ENCODE measurements at places on chromosomes 12 and 14. TPM values are rescaled to one million over a fixed set of nuclear protein-coding genes. Genes with fewer than 3 reads are reported as not detected.

GRCh38 chr12:18375131-18375530 is 113.8 kb downstream of the PIK3C2G start:
- no peaks in the 10 kb centered on the region for H3K4me1 ChIP-seq
- H3K4me3 ChIP-seq, result no peak overlapping the region
- no peak for DNase-seq
- no peak overlapping the region for H3K27ac ChIP-seq
- no peaks in the 10 kb centered on the region for H3K36me3 ChIP-seq

- no peaks in the 10 kb centered on the region for H3K27me3 ChIP-seq
- peak; percentile 61 for DNase-seq
- no peak overlapping the region for H3K27ac ChIP-seq
- peaks cover 15% of the 10 kb centered on the region for H3K4me1 ChIP-seq
- H3K4me3 ChIP-seq, result no peak overlapping the region
These were observed 245.5 kb downstream of the BCL11B start for GRCh38 chr14:99026471-99026870.

GRCh38 chr12:544142-544541 is 84.4 kb downstream of the B4GALNT3 start:
- no peak overlapping the region for H3K4me3 ChIP-seq
- no peaks in the 10 kb centered on the region for H3K36me3 ChIP-seq
- H3K27me3 ChIP-seq, result peaks cover 12% of the 10 kb centered on the region
- H3K27ac ChIP-seq, result no peak overlapping the region
- no peak for DNase-seq

DNA sequence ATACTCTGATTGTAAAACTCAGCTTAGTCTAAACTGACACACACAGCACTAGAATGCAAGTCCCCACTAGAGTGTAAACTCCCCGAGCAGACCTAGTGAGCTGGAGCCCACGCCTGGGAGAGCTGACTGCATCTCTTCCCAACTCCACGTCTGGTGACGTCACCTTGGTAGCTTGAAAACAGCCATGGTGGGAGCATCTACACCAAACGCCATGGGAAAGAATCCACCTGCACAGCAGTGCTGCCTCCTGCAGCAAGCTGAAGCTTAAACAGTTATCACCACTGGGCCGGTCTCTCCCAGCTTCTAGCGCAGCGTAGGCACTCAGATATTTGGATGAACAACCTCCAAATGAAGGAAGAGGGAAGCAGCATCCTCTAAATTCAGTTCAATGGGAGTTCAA is 4.3 kb upstream of the PAPLN start:
- H3K36me3 ChIP-seq, result no peaks in the 10 kb centered on the region
- H3K4me1 ChIP-seq, result peaks cover 9% of the 10 kb centered on the region
- DNase-seq, result no peak
- H3K27ac ChIP-seq, result no peak overlapping the region

GRCh38 chr12:59484575-59484974 is 111.3 kb upstream of the SLC16A7 start:
- no peaks in the 10 kb centered on the region for H3K4me1 ChIP-seq
- no peak overlapping the region for H3K27ac ChIP-seq
- H3K36me3 ChIP-seq, result no peaks in the 10 kb centered on the region
- H3K27me3 ChIP-seq, result no peaks in the 10 kb centered on the region
- no peak for DNase-seq

DNA sequence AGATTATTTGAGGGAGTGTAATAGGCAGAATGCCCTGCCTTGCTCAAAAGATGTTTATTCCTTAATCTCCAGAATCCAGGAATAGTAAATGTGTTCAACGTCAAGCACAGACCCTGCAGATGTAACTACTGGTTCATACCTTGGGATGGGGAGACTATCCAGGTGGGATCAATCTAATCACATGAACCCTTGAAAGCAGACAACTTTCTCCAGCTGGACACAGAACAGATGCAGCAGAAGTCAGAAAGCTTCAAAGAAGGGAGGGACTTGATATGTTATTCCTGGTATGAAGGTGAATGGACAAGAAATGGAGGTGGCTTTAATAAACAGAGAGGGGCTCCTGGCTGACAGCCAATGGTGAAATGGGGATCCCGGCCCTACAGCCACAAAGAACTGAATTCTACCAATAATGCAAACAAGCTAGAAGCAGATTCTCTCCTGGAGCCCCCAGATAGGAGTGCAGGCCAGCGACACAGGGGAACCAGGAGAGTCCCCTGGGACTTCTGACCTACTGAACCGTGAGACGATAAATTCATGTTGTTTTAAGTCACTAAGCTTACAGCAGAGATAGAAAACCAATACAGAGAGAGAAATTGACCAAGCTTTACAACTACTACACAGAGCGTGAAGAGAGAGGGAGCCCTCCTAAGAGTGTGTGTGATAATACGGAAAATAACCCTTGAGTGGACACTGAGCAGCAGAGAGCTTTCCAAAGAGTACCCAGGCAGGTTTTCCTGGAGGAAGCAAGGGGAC is 133.5 kb upstream of the TMEM132C start:
- no peak overlapping the region for H3K4me3 ChIP-seq
- no peaks in the 10 kb centered on the region for H3K27me3 ChIP-seq
- H3K27ac ChIP-seq, result no peak overlapping the region
- DNase-seq, result no peak

- H3K27ac ChIP-seq, result no peak overlapping the region
- no peaks in the 10 kb centered on the region for H3K4me1 ChIP-seq
- H3K4me3 ChIP-seq, result no peak overlapping the region
- no peak for DNase-seq
These were observed 10.8 kb downstream of the TMEM179 start for GRCh38 chr14:104593710-104594136.

GRCh38 chr12:86015026-86015425 is 140.9 kb downstream of the NTS start:
- H3K4me1 ChIP-seq, result no peaks in the 10 kb centered on the region
- no peak overlapping the region for H3K27ac ChIP-seq
- H3K36me3 ChIP-seq, result no peaks in the 10 kb centered on the region
- H3K27me3 ChIP-seq, result no peaks in the 10 kb centered on the region
- no peak overlapping the region for H3K4me3 ChIP-seq
- DNase-seq, result no peak

DNA sequence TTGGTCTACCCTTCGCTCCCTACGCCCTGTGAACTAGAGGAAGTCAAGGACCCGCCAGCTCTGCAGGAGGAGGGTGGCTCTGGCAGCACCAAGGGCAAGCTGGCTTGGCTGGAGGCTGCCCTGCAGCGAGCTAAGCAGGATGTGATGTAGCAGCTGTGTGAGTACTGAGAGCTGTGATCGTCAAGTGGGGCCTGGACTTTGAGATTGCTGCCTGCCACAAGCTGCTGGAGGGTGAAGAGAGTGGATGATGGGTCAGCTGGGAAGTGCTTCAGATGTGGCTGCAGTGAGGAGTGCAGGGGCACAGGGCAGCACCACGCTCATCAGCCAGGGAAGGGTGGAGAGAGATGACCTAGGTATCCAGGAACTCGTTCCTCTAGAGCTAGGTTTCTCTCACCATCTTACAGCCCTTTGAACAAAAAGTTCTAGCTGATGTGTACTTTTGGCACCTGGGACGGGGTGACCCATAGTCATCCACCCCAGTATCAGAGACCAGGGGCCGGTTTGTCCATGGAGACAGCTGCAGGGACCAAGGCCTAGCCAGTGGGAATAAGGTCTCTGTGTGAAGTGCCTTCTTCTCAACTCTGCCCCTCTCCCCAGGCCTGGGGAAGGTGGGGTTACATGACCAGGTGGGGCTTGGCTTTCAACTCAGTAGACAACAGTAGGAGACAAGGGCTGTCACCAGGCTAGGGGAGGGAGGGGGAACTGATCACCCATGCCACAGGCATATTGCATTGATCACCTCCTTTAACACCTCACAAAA is 3.2 kb downstream of the KRT86 start:
- H3K36me3 ChIP-seq, result no peaks in the 10 kb centered on the region
- H3K27ac ChIP-seq, result no peak overlapping the region
- H3K27me3 ChIP-seq, result peaks cover 37% of the 10 kb centered on the region
- DNase-seq, result no peak
- H3K4me3 ChIP-seq, result no peak overlapping the region
- H3K4me1 ChIP-seq, result peaks cover 10% of the 10 kb centered on the region

GRCh38 chr12:22051114-22051698 is 5.2 kb downstream of the CMAS start:
- peaks cover 30% of the 10 kb centered on the region for H3K36me3 ChIP-seq
- H3K27ac ChIP-seq, result no peak overlapping the region
- DNase-seq, result no peak

- DNase-seq, result no peak
- no peak overlapping the region for H3K27ac ChIP-seq
- no peaks in the 10 kb centered on the region for H3K27me3 ChIP-seq
These were observed 251.6 kb downstream of the BCAT1 start for GRCh38 chr12:24697295-24697694.

- H3K36me3 ChIP-seq, result no peaks in the 10 kb centered on the region
- peaks cover 3% of the 10 kb centered on the region for H3K27me3 ChIP-seq
- H3K4me3 ChIP-seq, result no peak overlapping the region
- no peaks in the 10 kb centered on the region for H3K4me1 ChIP-seq
These were observed 286.5 kb upstream of the TMPO start for GRCh38 chr12:98228683-98229539.

- no peak overlapping the region for H3K4me3 ChIP-seq
- H3K27me3 ChIP-seq, result peaks cover 2% of the 10 kb centered on the region
- no peak for DNase-seq
- no peak overlapping the region for H3K27ac ChIP-seq
- H3K36me3 ChIP-seq, result no peaks in the 10 kb centered on the region
These were observed 33.7 kb upstream of the HELB start for GRCh38 chr12:66268562-66268961.

- no peak for DNase-seq
- H3K27ac ChIP-seq, result no peak overlapping the region
- no peaks in the 10 kb centered on the region for H3K36me3 ChIP-seq
- H3K4me1 ChIP-seq, result no peaks in the 10 kb centered on the region
- no peak overlapping the region for H3K4me3 ChIP-seq
These were observed 121.6 kb upstream of the MED13L start for GRCh38 chr12:116399055-116399454.

- H3K27ac ChIP-seq, result no peak overlapping the region
- no peaks in the 10 kb centered on the region for H3K36me3 ChIP-seq
- H3K27me3 ChIP-seq, result peaks cover 64% of the 10 kb centered on the region
These were observed 1.2 kb downstream of the PIANP start for GRCh38 chr12:6699259-6699988.

DNA sequence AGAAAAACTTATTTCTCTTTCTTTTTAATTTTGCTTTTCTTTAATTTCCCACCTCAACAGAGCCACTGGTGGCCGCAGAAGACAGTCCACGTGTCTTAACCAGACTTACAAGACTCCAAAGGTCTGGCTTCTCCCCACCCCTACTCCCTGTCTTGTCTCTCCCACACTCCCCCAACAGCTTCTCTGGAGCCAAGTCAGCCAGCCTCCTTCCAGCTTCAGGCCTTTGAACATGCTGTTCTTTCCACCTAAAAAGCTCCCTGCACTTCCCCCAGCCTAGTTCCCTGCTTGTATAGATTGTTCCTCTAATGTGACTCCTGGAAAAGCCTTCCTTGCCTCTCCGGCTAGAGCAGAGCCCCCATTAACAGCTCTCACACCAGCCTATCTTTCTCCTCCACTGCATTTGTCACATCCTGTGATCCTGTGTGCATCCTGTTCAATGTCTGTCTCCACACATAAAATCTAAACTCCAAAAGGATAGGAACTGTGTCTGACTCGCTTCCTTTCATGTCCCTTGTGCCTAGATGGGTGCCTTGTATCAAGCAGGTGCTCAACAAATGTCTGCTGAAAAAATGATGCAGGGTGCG is 7.8 kb upstream of the DYNLL1 start:
- DNase-seq, result no peak
- no peak overlapping the region for H3K27ac ChIP-seq
- H3K27me3 ChIP-seq, result no peaks in the 10 kb centered on the region

DNA sequence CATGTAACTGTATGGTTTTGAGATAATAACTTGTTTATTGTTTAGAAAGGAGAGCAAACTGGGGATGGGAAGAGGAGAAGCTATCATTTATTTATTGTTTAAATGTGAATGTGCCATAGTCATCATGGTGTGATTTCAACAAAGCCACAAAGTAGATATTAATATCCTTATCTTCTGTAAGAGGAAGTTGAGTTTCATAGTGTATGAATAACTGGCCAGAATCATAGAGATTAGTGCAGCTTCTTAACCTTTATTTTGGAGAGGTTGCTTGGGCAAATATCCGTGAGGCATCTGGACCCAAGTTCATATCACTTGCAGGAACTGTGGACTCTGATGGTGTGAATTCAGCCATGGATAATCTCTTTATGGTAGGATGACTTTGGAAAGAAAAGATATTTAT is 26.8 kb upstream of the LYZ start:
- no peak overlapping the region for H3K4me3 ChIP-seq
- no peak for DNase-seq
- peaks cover 13% of the 10 kb centered on the region for H3K27me3 ChIP-seq
- no peak overlapping the region for H3K27ac ChIP-seq

DNA sequence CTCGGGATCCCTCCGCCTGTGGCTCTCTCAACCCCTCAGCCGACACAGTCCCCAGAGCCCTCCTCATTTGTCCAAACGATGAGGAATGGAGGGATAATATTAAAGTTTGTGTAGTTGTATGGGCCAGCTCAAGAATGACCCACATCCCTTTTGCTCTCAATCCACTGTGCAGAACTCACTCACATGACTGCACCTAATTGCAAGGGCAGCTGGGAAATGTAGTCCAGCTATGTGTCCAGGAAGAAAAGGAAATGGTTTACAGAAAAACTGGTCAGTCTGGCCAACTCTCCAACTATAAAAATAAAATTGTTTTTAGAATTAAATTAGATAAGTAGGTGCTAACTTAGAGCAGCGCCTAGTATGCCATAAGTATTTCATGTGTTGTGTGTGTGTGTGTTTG is 66.6 kb downstream of the GALNT8 start:
- no peaks in the 10 kb centered on the region for H3K36me3 ChIP-seq
- H3K4me1 ChIP-seq, result no peaks in the 10 kb centered on the region
- H3K27me3 ChIP-seq, result peaks cover 16% of the 10 kb centered on the region

GRCh38 chr12:123807670-123808069 is 45.6 kb downstream of the DNAH10 start:
- no peaks in the 10 kb centered on the region for H3K36me3 ChIP-seq
- H3K4me1 ChIP-seq, result peaks cover 2% of the 10 kb centered on the region
- H3K27me3 ChIP-seq, result peaks cover 19% of the 10 kb centered on the region

GRCh38 chr14:62684376-62684775 is 360.9 kb downstream of the KCNH5 start:
- H3K4me3 ChIP-seq, result no peak overlapping the region
- H3K27me3 ChIP-seq, result no peaks in the 10 kb centered on the region

DNA sequence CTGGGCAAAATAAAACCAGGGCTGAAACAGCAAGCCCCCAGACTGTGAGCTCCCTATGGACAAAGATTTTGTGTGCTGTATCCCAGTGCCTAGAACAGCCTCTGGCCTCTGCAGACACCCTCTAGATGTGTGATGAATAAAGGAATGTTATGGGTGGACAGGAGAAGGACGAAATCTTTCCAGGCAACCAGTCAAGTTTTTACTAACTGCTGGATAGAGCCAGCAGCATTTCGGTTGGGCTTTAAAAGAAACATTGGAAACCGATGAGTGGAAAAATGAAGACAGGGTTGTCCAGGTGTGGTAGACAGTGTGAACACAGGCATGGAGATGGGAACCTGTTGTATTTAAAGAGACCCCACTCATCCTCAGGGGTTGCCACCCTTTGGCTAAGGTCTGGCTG is 4.0 kb downstream of the CHGA start:
- H3K27ac ChIP-seq, result no peak overlapping the region
- H3K36me3 ChIP-seq, result no peaks in the 10 kb centered on the region
- H3K4me3 ChIP-seq, result no peak overlapping the region
- H3K27me3 ChIP-seq, result peaks cover 12% of the 10 kb centered on the region

HCAR2 gene
- total RNA-seq, result 0.26 TPM

KCNH5 gene
- total RNA-seq, result not detected

PSME1 gene
- 306 TPM for total RNA-seq

SLC24A4 gene
- total RNA-seq, result not detected

CLEC1B gene
- not detected for total RNA-seq

EPYC gene
- total RNA-seq, result not detected

ADAMTS20 gene
- total RNA-seq, result not detected

NEK9 gene
- total RNA-seq, result 66.6 TPM

TMEM30B gene
- 0.47 TPM for total RNA-seq

HVCN1 gene
- 17.9 TPM for total RNA-seq

Measured in activated CD4-positive, alpha-beta T cell treated with anti-CD3 and anti-CD28 coated beads, Interleukin-2, amount 10 ng/mL, durations not matched to agents 24 days and 14 days (primary cell).